A549 treated with CpdA at 1 μM for 4 hours (cell line): ENCODE measurements at places on chromosomes 7 and 10. TPM values are rescaled to one million over a fixed set of nuclear protein-coding genes. Genes with fewer than 3 reads are reported as not detected.

Gene ANLN
- 54.3 to 88.4 TPM (median 62.2 TPM) in 5 replicates for total RNA-seq

Gene HPS6
- total RNA-seq = 23.6 to 38.2 TPM (median 33.1 TPM) in 5 replicates

Gene GFRA1
- 8.6 to 11.3 TPM (median 9.9 TPM) in 5 replicates for total RNA-seq

Gene EN2
- 0.54 to 1.1 TPM (median 0.93 TPM) in 5 replicates for total RNA-seq

Gene PSD
- 0.24 to 0.91 TPM (median 0.30 TPM) in 5 replicates for total RNA-seq

Gene MYH16
- total RNA-seq = 0.64 to 1.0 TPM (median 0.84 TPM) in 5 replicates

Gene CALD1
- 49.0 to 93.5 TPM (median 67.3 TPM) in 5 replicates for total RNA-seq

Gene ANKRD7
- total RNA-seq = 0.14 to 0.21 TPM in 2 of 5 replicates, not detected in the others

Gene PCBD1
- total RNA-seq = 164 to 263 TPM (median 241 TPM) in 5 replicates

Gene PGAM2
- total RNA-seq = not detected in 5 replicates

Gene TAS2R60
- total RNA-seq = not detected in 5 replicates

Gene INHBA
- 0.50 to 1.6 TPM (median 1.1 TPM) in 5 replicates for total RNA-seq

Gene ADCY1
- total RNA-seq = 2.0 to 2.7 TPM (median 2.2 TPM) in 5 replicates

Gene OPN4
- total RNA-seq = not detected in 5 replicates

Gene TUBAL3
- 0.24 to 0.49 TPM (median 0.31 TPM) in 5 replicates for total RNA-seq

Gene ITPRID1
- not detected in 5 replicates for total RNA-seq

Gene IDI2
- 0.13 TPM in 1 of 5 replicates, not detected in the others for total RNA-seq

Gene FAM25A
- 1.1 TPM in 1 of 5 replicates, not detected in the others for total RNA-seq

Gene CPXM2
- total RNA-seq = not detected in 5 replicates

Gene FOXI2
- not detected in 5 replicates for total RNA-seq

Gene LAMB4
- 0.10 to 0.31 TPM (median 0.16 TPM) in 5 replicates for total RNA-seq

Gene NUTM2D
- total RNA-seq = 1.1 to 1.5 TPM (median 1.4 TPM) in 5 replicates

Gene OR2A12
- total RNA-seq = not detected in 5 replicates

Gene POLR2J2
- 0.12 to 0.87 TPM (median 0.61 TPM) in 5 replicates for total RNA-seq

Gene CALML5
- not detected in 5 replicates for total RNA-seq

Gene CYP3A7
- not detected in 5 replicates for total RNA-seq

Gene TMEM176B
- 0.05 to 0.28 TPM in 2 of 5 replicates, not detected in the others for total RNA-seq

Gene MPLKIP
- total RNA-seq = 33.0 to 43.3 TPM (median 39.3 TPM) in 5 replicates

Gene GIMAP4
- not detected in 5 replicates for total RNA-seq

Gene LEP
- not detected in 5 replicates for total RNA-seq

Gene ZNF37A
- total RNA-seq = 5.1 to 7.5 TPM (median 6.6 TPM) in 5 replicates

Gene NAT16
- 0.13 to 0.25 TPM (median 0.17 TPM) in 4 of 5 replicates, not detected in the other for total RNA-seq

Gene CSTF2T
- 16.4 to 18.9 TPM (median 17.1 TPM) in 5 replicates for total RNA-seq

Gene BLOC1S2
- total RNA-seq = 96.0 to 127 TPM (median 100 TPM) in 5 replicates

Gene TRIM50
- not detected in 5 replicates for total RNA-seq

Gene COL28A1
- total RNA-seq = 0.33 to 1.0 TPM (median 0.65 TPM) in 5 replicates

Gene LIPJ
- total RNA-seq = not detected in 5 replicates

Gene EGR2
- 0.28 to 0.60 TPM (median 0.35 TPM) in 5 replicates for total RNA-seq

Gene EVX1
- 0.03 to 0.09 TPM (median 0.07 TPM) in 3 of 5 replicates, not detected in the others for total RNA-seq

Gene ZCWPW1
- 0.91 to 1.7 TPM (median 1.6 TPM) in 5 replicates for total RNA-seq

Gene XRCC2
- total RNA-seq = 3.9 to 8.3 TPM (median 5.3 TPM) in 5 replicates

Gene ASB10
- total RNA-seq = not detected in 5 replicates

Gene KEL
- 1.1 TPM in 1 of 5 replicates, not detected in the others for total RNA-seq

Gene ADAM22
- total RNA-seq = 0.14 to 0.55 TPM (median 0.24 TPM) in 5 replicates

Gene CTNNA3
- not detected in 5 replicates for total RNA-seq

Gene TRPV6
- total RNA-seq = not detected in 5 replicates

Gene ARHGEF5
- total RNA-seq = 1.2 to 2.1 TPM (median 1.7 TPM) in 5 replicates

Gene SLC25A28
- 25.8 to 30.3 TPM (median 28.2 TPM) in 5 replicates for total RNA-seq

Gene C10orf105
- 0.06 TPM in 1 of 5 replicates, not detected in the others for total RNA-seq

Gene PTPN20
- total RNA-seq = 4.0 to 5.3 TPM (median 4.5 TPM) in 5 replicates

Gene CYP3A5
- total RNA-seq = 1.4 to 1.9 TPM (median 1.6 TPM) in 5 replicates

Gene CYTH3
- total RNA-seq = 19.6 to 23.2 TPM (median 21.4 TPM) in 5 replicates

Gene SRRM3
- 5.6 to 8.2 TPM (median 7.6 TPM) in 5 replicates for total RNA-seq

Gene ZNF775
- 4.3 to 7.4 TPM (median 6.8 TPM) in 5 replicates for total RNA-seq

Gene NUDT13
- 2.2 to 5.4 TPM (median 2.9 TPM) in 5 replicates for total RNA-seq

Gene TRIM24
- 6.9 to 8.1 TPM (median 7.2 TPM) in 5 replicates for total RNA-seq

Gene LRRC4
- not detected in 5 replicates for total RNA-seq
